A172 (cell line): ENCODE measurements at places on chromosomes 7 and 10.

DNA sequence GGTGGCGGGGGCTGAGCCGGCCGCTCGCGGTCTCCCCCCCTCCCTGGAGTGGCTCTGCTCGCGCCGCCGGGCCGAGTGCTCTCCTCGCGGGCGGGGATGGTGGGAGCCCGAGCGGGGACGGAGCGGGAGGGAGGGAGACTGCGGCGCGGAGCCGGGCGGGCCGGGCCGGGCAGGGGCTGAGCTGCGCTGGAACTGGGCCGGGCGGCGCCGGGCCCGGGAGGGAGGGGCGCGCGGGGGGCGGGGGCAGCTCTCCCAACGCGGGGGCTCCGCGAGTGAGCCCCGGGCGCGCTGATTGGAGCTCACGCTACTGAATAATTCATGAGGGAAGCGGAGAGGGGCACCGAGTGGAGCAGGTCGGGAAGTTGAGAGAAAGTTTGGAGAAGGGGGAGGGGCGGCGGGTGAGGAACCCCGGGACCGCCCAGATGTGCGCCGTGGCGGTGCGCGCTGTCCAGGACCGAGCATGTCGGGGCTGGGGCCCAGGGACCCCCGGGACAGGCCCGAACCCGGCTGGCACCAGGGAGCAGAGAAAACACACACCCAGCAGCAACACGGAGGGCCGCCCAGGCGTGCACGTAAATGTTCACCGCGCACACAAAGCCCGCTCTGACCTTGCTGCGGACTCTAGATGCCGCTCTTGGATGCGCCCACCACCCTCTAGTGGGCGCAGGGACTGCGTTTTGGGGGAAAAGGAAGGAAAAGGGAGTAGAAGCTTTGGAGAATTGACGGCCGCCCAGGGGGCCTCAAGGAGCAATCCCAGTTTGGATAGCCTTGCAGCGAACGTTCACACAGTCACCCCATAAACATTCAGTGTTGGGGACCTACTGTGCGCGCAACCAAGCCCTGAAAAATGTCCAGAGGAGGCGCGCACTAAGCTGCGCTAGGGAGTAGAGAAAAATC, at the start of gene EPHB4:
EPHB4 (minus strand) TSS at position 194 of the 897 bp plus-strand sequence. CDS start 493 bp downstream, outside the sequence.
- peak; percentile 69 for DNase-seq

DNA sequence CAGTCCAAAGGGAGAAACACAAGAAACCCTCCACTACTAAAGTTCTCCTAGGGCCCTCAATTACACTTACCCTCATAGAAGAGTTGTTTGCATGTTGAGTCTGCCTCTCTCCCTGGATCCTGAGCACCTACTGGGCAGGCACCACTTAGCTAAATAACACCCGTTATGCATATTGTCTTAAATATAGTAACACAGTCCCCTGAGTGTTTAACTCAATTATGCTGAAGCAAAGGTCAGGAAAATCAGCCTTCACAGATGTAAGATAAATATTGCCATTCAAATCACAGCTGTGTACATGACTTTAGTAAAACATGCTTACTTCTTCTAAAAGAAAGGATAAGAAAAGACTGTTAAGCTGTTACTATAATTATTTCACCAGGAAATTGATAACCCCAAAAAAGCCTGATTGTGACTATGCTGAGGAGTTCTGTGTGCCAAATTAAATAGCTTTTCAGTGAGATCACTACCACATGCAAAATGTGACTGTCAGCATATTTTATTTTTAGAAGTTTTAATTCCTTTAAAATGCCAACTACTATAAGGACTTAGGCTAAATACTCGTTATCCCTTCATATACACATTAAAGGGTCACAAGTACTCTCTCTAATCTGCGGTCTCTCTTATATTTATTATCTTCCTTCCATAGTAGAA, 733.9 kb upstream of the PHF14 start:
- no peak for DNase-seq

DNA sequence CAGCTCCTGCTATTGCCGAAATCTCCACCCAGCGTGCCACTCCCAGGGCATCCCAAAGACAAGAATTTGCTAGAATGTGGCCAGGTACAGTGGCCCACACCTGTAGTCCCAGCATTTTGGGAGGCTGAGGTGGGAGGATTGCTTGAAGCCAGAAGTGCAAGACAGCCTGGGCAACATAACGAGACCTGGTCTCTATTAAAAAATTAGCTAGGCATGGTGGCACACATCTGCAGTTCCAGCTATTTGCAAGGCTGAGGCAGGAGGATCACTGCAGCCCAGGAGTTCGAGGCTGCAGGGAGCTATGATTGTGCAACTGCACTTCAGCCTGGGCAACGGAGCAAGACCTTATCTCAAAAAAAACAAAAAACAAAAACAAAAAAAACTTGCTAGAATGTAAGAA, 73.3 kb upstream of the LYZL2 start:
- no peak for DNase-seq

- no peak for DNase-seq
Observed at GRCh38 chr10:17112566-17112965, 17.0 kb downstream of the CUBN start.
